NB4 (cell line): ENCODE measurements at places on chromosomes 5 and 9.

DNA sequence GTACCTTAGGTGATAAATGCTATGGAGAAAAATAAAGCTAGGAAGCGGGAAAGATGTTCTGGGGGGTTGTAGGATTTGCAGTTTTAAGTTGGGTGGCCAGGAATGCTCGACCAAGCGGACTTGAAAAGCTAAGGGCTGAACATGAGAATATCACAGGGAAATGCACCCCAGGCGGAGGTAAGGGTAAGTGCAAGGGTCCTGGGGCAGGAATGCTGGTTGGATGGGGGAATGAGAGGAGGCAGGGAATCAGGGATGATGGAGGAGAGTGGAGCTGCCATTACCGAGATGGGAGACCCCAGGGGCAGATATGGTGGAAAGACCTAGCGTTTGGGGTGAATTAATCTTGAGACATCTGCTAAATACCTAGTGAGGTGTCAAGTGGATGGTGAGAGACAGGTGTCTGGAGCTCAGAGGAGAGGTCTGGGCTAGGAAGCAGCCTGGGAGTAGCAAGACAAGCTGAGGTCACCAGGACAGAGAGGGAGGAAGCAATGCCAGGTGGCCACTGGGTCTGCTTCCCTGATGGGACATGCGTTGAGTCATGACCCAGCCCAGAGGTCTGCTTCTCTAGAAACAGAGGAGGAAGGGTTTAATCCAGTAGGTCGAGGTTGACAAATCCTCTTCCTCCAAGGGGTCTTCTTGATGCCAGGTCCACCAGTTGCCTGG is 77.7 kb upstream of the ASS1 start:
- no peak for DNase-seq

GRCh38 chr9:22401671-22402070 is 45.0 kb upstream of the DMRTA1 start:
- no peak for DNase-seq

GRCh38 chr5:161847941-161848391 is at the start of gene GABRA1:
Gene GABRA1, plus strand, starts transcription at chr5:161848120. Its CDS starts 2,691 bp downstream, at chr5:161850811.
- DNase-seq = no peak

GRCh38 chr9:71271602-71272001 is 150.2 kb upstream of the TRPM3 start:
- no peak for DNase-seq

- DNase-seq = no peak
These were observed 244.3 kb downstream of the CSNK1G3 start for GRCh38 chr5:123756318-123756665.

DNA sequence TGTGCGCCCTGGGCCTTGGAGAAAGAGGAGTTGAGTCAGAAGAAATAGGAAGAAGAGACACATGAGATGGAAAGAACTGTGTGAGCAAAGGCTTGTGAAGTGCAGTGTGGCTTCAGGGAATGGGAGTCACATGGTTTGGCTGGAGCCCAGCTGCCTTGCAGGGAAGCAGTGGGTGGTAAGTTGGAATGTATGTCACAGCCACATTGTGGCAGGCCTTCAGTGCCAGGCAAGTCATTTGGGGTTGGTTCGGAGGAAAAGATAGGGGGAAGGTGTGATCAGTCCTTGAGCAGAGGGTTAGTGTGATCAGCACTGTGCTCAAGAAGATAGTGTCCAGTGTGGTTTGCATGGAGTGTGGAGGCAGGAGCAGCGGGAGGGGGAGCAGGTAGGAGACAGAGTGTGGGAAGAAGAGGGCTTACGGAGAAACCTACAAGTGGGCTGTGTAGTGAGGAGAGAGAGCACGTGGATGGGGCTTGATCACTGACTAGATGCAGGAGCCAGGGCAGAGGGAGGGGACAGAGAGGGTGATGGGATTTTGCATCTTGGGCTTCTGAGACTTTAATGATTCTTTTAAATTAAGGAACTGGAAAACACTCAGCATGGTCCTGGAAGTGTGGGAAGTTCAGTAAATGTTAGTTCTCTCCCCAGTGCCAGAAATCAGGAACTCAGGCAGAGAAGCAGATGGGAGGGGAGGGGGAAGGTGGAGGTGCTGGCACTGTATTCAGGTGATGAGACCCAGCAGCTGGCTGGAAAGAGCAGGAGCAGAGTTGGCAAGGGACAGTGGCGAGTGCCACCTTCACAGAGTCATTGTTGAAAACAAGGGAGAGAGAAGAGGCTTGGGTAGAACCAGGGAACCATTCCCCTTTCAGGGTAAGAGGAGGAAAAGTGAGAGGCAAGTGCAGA is 46.6 kb downstream of the ARHGAP26 start:
- no peak for DNase-seq

GRCh38 chr9:99221621-99222415 is at the start of the genes ALG2 and SEC61B:
Gene ALG2, minus strand, starts transcription at chr9:99221942. Its CDS starts 48 bp downstream, at chr9:99221894.
Gene SEC61B, plus strand, starts transcription at chr9:99222282. Its CDS starts 82 bp downstream, at chr9:99222364.
- DNase-seq = peak; percentile 94

DNA sequence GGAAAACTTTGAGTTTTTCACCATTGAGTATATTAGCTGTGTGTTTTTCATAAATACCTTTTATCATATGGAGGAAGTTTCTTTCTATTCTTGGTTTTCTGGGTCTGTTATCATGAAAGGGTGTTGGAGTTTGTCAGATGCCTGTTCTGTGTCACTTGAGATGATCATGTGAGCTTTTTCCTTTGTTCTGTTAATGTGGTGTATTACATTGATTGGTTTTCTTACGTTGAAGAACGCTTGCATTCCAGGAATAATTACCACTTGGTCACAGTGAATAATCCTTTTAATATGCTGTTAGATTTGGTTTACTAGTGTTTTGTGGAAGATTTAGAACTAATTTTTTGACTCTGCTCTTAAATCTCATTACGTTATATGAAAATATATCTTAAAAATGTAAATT is 7.8 kb downstream of the PLEKHG4B start:
- no peak for DNase-seq

DNA sequence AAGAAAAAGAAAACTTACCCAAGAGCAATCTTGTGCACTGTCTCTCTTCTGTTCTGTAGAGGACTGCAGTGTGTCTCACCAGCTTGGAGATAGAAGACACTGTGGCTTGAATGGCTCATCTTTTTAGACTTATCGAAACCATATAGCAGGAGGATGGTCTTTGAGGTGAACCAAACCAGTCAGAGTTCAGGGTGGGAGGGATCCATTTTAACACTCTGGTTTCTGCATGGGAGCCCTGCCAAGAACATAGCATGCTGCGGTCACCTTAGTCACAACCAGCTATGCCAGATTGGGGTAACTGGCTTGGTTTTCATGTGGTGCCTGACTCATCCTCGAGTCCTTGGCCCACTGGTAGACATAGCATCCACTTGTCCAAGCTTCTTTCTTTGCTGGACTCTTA is 135.1 kb downstream of the PAPPA start:
- no peak for DNase-seq

DNA sequence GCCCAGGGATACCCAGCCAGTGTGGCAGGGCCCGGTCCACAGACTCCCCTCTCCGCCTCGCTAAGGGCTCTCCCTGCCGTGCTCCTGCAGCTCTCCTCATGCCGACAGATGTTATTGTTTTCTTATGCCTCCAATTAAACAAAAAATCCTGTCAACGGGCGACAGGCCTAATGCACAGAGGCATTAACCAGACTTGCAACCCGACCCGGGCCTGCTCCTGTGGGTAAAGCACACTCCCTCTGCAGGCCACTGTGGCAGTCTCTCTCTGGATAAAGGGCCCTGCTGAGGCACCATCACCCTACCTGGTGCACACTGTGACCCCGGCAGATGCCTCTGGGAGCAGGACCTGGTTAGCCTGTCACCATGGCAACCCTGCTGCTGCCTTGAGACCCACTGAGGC is 27.5 kb upstream of the HAND1 start:
- DNase-seq = no peak

- DNase-seq = no peak
These were observed 15.4 kb upstream of the VPS13A start for GRCh38 chr9:77161966-77162365.

DNA sequence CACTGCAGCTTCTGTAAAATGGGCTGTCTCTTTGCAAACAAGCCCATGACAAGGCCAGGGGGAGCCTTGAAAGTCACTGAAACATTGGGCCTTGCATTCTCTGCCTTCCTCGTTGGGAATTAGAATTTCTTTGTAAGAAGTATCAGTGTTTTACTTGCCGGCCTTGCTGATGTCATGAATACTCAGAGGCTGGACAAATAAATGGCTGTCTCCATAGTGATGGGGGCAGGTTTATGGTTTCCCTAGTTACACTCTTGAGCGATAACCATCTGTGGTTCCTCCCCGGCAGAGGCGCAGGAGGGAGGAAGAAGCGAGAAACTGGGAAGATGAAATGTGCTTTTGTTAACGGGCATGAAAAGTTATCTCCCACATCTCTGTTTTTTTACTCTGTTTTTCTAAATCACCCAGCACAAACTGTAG is 272.7 kb upstream of the PANK3 start:
- peak; percentile 84 for DNase-seq

- DNase-seq = no peak
These were observed 61.5 kb downstream of the RAI14 start for GRCh38 chr5:34717426-34718327.

GRCh38 chr5:65482296-65482735 is 596 bp upstream of the ADAMTS6 start:
- DNase-seq = peak; percentile 20

GRCh38 chr5:86175224-86175623 is 442.5 kb upstream of the COX7C start:
- DNase-seq = no peak

GRCh38 chr5:175443514-175444059 is 395 bp downstream of the DRD1 start:
- no peak for DNase-seq

DNA sequence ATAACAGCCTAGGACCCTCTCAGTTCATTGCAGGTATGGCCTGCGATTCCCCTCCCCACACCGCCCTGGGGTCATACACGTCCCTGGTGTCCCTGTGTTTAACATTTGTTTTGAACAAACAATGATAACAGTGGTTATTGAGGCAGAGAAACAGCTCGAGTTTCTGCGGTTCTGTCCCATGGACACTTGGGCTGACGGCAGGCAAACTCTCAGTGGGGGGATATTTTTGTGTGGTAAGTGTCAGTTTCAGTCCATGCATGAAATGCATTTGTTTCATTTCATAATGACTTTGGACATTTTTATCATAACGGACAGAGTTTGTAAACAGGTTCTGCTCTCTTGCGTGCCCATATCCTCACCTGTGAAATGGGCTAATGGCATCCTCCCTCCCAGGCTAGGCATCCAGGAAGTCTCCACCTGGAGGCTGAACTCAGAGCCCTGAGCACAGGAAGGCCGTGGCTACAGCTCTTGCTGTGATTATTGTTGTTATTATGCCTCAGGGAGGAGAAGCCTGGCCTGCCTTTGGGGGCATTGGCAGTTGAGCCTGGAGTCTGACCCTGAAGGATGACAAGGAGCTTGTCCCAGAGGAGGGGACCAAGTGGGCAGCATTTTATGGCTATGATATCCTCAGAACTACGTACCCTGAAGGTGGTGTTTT is 190.9 kb downstream of the GADD45G start:
- DNase-seq = no peak

DNA sequence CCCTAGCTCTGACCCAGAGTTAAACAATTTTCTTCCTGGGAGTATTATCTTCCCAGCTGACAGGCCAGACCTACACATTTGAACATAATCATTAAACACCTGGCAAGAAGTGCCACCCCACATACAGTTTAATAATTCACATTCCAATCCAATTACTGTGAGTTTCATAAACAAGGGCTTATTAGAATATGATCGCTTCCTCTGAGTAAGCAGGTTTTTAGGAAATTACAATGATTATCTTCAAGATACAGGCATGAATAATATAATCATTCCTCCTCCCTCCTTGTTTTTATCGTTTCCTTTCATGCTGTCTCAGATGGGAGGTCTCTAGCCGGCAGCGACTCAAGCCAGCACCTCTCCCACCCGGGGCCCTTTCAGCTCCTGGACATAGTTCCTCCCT is 15.8 kb upstream of the KIF4B start:
- DNase-seq = no peak

DNA sequence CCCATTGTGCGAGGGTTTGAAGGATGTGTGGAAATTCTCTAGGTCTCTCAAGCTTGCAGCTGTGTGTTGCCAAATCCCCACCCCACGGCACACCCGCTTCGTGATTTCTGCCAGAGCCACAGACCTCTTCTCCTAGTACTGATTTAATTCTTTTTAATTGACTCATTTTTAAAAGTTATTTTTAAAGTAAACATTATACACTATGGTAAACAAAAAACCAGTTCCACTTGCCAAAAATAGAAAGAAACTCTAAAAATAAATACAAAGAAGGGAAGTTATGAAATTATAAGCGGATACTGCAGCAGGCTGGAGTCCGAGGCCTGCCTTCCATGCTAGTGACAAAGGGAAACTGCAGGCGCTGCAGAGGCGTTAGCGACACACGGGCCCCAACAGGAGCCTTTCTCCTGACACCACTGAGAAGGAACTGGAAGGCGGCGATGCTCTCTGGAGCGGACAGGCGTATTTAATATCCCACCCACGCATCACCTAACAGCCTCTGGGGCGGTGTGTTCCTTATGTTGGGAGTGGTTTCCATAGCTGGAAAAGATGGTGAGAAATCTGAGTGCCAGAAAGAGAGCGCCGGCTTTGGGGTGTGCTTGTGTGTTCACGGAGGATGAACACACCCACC is 122.5 kb downstream of the COL23A1 start:
- DNase-seq = peak; percentile 89

DNA sequence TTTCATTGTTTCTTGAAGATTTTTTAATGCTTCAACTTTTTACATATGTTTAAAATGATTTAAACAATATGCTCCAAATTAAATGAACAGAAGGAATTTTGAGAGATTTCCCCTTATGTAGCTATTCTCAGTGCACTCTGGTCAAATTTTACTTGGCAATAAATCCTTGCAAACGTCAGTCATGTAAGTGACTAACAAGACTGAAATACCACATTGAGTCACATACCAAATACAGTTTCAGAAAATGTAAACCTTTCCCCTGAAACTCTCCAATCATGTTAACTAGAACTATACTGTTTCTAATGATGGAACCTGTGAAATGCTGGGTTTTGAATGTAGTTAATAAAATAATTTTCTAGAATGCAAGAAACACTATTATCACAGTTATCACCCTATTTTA is 29.6 kb downstream of the SAR1B start:
- DNase-seq = no peak

GRCh38 chr5:175582697-175583096 is 75.2 kb upstream of the HRH2 start:
- no peak for DNase-seq

GRCh38 chr5:142306077-142306502 is 18.7 kb downstream of the SPRY4 start:
- DNase-seq = no peak

GRCh38 chr5:9765419-9766140 is 135.4 kb upstream of the TAS2R1 start:
- no peak for DNase-seq

- no peak for DNase-seq
These were observed 944.9 kb downstream of the TLE4 start for GRCh38 chr9:80516679-80517078.

DNA sequence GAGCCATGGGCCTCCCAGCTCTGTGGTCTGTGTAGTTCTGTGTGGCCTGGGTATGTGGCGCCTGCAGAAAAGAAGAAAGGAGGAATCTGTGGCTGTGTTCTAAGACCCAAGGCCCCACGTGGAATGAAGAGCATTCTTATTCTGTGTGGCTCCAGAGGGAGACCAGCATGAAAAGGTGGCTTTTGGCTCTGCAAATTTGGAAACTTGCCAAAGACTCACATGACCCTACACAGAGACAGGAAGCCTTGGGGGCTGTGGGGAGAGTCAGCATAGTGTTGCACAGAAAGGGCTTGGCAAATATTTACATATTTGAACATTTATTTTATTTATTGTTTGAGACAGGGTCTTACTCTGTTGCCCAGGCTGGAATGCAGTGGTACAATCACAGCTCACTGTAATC is 193.3 kb downstream of the TMEM38B start:
- peak; percentile 69 for DNase-seq

GRCh38 chr5:134175921-134176510 is 734 bp downstream of the SKP1 start:
- DNase-seq = peak; percentile 46
